ENCODE measurements at places on chromosomes 3 and 15. TPM values are rescaled to one million over a fixed set of nuclear protein-coding genes. Genes with fewer than 3 reads are reported as not detected.

The ERICH6 gene
- total RNA-seq, result not detected

The GOLGA6B gene
- not detected for total RNA-seq

The CHL1 gene
- not detected for total RNA-seq

The ABTB1 gene
- total RNA-seq, result 1.9 TPM

- DNase-seq, result no peak
Observed at GRCh38 chr3:121979734-121980449, 42.2 kb downstream of the ILDR1 start.

DNA sequence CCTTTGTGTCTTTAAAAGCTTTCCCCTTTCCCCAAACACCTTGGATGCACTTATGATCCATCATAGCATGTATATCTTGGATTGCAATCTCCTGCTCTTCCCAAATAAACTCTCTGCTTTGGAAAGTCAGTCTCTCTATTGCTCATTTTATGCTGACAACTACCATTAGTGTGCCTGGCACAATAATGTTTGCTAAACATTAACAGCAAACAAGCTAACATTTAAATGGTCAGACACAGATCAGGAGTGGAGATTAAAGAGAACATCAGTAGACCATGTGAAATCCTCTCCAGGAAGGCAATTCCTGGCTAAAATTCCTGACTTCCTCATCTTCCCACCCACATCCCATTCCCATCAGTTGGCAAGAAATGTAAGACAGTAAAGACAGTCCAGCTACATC lies 44.3 kb upstream of the EIF1B start:
- no peak for DNase-seq

DNA sequence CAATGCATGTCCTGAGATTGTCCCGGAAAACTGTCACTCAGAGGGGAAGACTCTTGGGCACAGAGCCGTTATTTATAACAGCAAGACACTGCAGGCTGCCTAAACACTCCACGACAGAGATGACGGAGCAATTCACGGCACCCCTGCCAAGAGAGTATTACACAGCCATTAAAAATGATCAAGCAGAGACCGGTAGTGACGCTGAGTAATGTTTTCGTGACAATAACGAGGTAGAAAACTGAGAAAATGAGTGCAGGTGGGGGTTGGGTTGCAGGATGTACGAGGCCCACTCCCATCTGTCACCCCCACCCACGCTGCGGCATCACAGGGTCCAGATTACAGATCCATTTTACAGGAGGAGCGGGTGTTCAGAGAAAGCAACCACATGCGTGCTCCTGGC lies 58.9 kb upstream of the LINGO1 start:
- no peak for DNase-seq
